ENCODE measurements at places on chromosomes 1 and 21. TPM values are rescaled to one million over a fixed set of nuclear protein-coding genes. Genes with fewer than 3 reads are reported as not detected.

The NPHP4 gene
- 10.0 TPM for total RNA-seq

The OR14K1 gene
- total RNA-seq: not detected

The CRNN gene
- total RNA-seq: not detected

- DNase-seq: no peak
Measured at GRCh38 chr1:28592321-28593071, 431 bp downstream of the RAB42 start.

GRCh38 chr1:172477741-172478140 lies 33.9 kb upstream of the PIGC start:
- no peak for DNase-seq

- no peak for DNase-seq
Measured at GRCh38 chr1:179029321-179029759, 3.6 kb downstream of the FAM20B start.

DNA sequence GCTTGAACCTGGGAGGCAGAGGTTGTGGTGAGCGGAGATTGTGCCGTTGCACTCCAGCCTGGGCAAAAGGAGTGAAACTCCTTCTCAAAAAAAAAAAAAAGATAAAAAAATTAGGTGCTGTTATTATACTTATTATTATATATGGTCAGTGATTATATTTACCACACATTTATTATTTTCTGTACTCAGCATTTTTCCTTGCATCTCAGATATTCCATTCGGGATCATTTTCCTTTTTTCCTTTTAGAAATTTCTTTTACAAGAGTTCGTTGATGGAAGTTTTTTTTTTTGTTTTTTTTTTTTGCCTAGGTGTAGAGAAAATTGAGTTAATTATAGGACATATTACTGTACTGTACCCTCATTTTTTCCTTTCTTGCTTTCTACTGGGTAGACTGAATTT lies 13.5 kb downstream of the CCDC30 start:
- DNase-seq: no peak

All from activated naive CD4-positive, alpha-beta T cell treated with anti-CD3 and anti-CD28 coated beads, Interleukin-2, amount 50 U/mL, for 72 hours (primary cell).